ENCODE measurements at places on chromosomes 4 and X. TPM values are rescaled to one million over a fixed set of nuclear protein-coding genes. Genes with fewer than 3 reads are reported as not detected.

DMP1 gene
- not detected for total RNA-seq

AKAP14 gene
- total RNA-seq: not detected

MAGEA4 gene
- total RNA-seq: not detected

GAGE13 gene
- total RNA-seq: not detected

SSX2 gene
- total RNA-seq: not detected

PABPC1L2B gene
- not detected for total RNA-seq

GAGE12E gene
- total RNA-seq: not detected

GRCh38 chr4:66741081-66741480, 804.2 kb downstream of the CENPC start:
- DNase-seq: no peak

- DNase-seq: no peak
These were observed at the start of gene ALPK1 for GRCh38 chr4:112296949-112297880. Gene ALPK1, plus strand, starts transcription at chr4:112297369.

- no peak for DNase-seq
These were observed 91.2 kb upstream of the SORBS2 start for GRCh38 chr4:185903205-185903604.

GRCh38 chr4:128450326-128451120, 162.9 kb upstream of the PGRMC2 start:
- no peak for DNase-seq

DNA sequence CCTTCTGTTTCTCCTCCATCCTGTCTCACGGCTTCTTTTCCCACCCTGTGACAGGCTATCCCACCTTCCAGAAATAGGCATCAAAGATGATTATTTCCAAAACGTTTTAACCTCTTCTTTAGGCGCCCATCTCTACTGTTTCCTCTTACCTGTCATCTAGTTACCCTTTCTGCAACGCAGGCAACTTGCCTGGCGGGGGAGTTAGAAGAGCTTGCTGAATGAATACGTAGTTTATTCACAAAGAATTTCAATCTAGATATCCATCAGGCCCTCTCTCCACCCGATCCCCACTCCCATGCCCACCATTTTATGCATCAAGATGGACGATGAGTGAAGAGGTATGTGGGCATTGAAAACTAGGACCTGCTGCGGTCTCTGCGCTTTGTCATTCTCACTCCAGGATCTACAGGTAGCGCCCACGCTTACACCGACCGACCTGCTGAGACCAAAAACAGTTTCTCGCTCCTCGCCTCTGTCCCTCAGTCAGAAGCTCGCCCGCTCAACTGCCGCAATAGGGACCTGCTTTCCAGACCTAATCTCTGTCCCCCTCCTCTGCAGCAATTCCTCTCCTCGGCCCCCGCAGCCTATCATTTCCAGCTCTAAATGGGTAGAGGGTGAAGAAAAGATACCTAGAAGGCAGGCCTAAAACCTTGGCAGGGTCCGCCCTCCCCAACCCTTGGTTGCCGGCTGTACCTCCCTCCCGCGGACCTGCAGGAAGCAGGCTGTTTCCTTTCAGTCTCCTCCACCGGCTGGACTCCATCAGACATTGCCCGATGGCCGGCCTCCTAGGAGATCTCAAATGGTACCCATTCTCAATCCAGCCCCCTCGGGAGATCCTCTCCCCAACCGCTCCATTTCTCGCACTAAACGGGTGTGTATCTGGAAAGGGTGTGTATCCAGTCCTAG, 624 bp downstream of the BEX5 start:
- no peak for DNase-seq

DNA sequence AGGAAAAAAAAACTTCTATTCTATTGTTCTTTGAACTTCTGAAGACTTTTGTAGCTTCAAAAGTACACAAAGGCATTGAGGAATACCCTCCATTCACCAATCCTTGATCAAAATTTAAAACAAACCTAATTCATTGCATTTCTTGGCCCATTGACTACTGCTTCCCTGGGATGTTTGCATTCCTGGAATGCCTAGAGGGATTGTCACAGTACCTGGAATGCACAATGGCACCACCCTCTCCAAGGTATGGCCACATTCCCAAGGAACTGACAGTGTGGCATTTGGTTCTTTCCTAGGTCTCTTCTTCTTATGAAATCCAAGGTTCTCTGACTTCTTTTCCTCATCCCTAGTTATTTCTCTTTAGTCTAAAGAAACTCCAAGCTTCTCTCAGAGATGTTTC, 600.7 kb downstream of the CCSER1 start:
- DNase-seq: no peak

DNA sequence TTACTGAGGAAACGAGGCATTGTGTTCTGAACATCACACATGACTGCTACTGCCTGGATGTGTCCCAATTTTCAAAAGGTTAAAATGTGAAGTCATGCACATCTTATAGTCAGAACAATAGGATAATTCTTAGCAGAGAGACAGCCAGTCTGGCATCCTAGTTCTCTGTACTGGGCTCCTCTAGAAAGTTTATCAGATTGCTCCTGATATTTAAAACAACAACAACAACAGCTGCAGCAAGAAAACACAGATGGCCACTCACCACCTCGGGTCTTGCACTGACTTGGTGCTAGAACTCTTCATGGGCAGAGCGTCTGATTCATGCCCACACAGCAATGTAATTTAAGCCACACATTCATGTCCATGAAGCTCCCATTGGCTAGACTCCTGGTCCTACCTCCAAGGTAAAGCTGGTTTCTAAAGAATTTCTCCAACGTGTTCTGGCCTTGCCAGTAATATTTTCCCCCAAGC, 33.3 kb upstream of the SLC2A9 start:
- DNase-seq: no peak

- DNase-seq: no peak
These were observed 81.5 kb downstream of the COX18 start for GRCh38 chr4:72987741-72988729.

GRCh38 chr4:122819708-122820449, 6.8 kb upstream of the FGF2 start:
- DNase-seq: no peak
